ENCODE measurements at places on chromosomes 6 and 20. TPM values are rescaled to one million over a fixed set of nuclear protein-coding genes. Genes with fewer than 3 reads are reported as not detected.

GRCh38 chr6:137259349-137259748 lies 40.2 kb upstream of the IFNGR1 start:
- no peak overlapping the region for H3K27ac ChIP-seq
- H3K4me1 ChIP-seq: peaks cover 2% of the 10 kb centered on the region
- H3K27me3 ChIP-seq: peaks cover 7% of the 10 kb centered on the region
- no peaks in the 10 kb centered on the region for H3K36me3 ChIP-seq
- DNase-seq: no peak

The CLVS2 gene
- total RNA-seq: 0.69 TPM

DNA sequence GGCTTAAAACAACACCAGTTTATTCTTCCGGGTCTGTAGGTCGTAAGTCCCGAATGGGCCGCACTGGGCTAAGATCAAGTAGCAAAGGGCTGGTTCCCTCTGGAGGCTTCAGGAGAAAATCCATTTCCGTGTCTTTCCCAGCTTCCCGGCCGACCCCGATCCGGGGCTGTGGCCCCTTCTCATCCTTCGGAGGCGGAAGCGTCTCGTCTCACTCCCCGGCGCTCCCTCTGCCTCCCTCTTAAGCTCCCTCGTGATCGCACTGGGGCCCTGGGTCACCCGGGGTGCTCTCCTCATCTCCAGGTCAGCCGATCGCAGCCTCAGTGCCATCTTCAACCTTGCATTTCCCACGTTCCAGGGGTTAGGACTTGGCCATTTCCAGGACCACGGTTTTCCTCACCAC lies 199.4 kb downstream of the WDR27 start:
- H3K4me3 ChIP-seq: no peak overlapping the region
- H3K4me1 ChIP-seq: no peaks in the 10 kb centered on the region
- H3K27me3 ChIP-seq: no peaks in the 10 kb centered on the region
- no peak for DNase-seq
- no peak overlapping the region for H3K27ac ChIP-seq

DNA sequence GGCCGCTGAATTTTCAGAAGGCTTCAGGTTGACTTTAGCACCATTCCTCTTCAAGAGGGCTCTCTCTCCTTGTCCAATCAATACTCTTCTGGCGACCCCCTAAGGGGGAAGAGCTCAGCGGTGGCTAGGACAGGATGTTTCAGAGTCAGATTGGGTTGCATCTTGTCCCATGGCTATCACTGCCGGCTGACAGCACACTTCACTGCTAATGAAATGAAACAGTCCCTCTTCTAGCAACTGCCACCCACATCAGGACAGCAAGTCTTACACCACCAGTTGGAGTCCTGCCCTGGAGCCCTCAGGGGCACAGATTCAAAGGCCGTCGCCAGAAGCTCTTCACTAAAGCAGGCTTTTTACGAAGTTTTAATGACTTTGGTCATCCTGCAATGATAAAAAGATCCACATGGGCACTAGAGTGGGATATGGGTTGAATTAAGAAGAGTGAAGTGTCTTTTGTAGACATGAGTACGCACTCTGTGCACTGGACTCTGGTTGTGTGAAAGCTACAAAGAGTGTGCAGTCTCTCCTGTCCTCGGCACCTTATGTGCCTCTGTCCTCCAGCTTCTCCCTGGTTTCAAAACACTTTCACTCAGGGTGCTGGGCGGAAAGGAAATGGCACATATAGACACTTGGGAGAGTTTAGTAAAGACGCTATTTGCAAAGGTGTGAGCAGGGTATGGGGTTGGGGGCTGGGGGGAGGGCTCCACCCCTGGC lies 66.1 kb upstream of the SLC22A16 start:
- H3K27me3 ChIP-seq: no peaks in the 10 kb centered on the region
- H3K36me3 ChIP-seq: no peaks in the 10 kb centered on the region
- H3K4me1 ChIP-seq: no peaks in the 10 kb centered on the region
- no peak for DNase-seq
- H3K4me3 ChIP-seq: no peak overlapping the region

GRCh38 chr6:146985111-146985510 lies 219.1 kb upstream of the STXBP5 start:
- H3K4me1 ChIP-seq: peaks cover 48% of the 10 kb centered on the region
- peaks cover 1% of the 10 kb centered on the region for H3K36me3 ChIP-seq
- H3K27me3 ChIP-seq: no peaks in the 10 kb centered on the region
- no peak overlapping the region for H3K4me3 ChIP-seq
- no peak for DNase-seq

GRCh38 chr6:88135578-88136114 lies 30.5 kb downstream of the CNR1 start:
- H3K36me3 ChIP-seq: no peaks in the 10 kb centered on the region
- DNase-seq: no peak
- no peak overlapping the region for H3K27ac ChIP-seq
- peaks cover 4% of the 10 kb centered on the region for H3K4me1 ChIP-seq

The LRFN2 gene
- 0.14 TPM for total RNA-seq

The APOBEC2 gene
- total RNA-seq: 1.2 TPM

DNA sequence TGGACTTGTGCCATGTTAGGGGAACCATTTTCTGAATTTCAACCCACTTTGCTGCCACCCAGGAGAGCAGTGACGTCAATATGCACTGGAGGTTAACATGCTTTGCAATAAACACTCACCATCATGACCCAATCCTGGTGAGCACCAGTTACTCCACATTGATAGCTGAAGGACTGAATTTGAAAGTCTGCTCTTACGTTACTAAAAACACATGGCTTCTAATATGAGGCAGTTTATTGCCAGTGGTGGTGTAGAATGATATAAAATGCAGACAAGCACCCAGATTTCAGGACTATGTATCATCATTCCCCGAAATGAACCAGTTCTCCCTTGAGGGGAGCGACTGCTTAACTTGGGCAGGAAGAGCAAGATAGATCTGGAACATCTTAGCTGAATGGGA lies 23.8 kb downstream of the RFPL4B start:
- no peaks in the 10 kb centered on the region for H3K4me1 ChIP-seq
- H3K4me3 ChIP-seq: no peak overlapping the region
- DNase-seq: no peak
- H3K27ac ChIP-seq: no peak overlapping the region
- H3K27me3 ChIP-seq: peaks cover 5% of the 10 kb centered on the region
- no peaks in the 10 kb centered on the region for H3K36me3 ChIP-seq

GRCh38 chr6:107679457-107679856 lies 144.7 kb downstream of the SCML4 start:
- H3K36me3 ChIP-seq: no peaks in the 10 kb centered on the region
- no peak overlapping the region for H3K4me3 ChIP-seq
- DNase-seq: no peak
- peaks cover 9% of the 10 kb centered on the region for H3K27me3 ChIP-seq
- H3K4me1 ChIP-seq: peaks cover 3% of the 10 kb centered on the region
- no peak overlapping the region for H3K27ac ChIP-seq

GRCh38 chr20:9945408-9945807 lies 89.4 kb upstream of the ANKEF1 start:
- no peak overlapping the region for H3K4me3 ChIP-seq
- DNase-seq: no peak
- no peaks in the 10 kb centered on the region for H3K36me3 ChIP-seq
- no peaks in the 10 kb centered on the region for H3K27me3 ChIP-seq
- H3K4me1 ChIP-seq: peaks cover 5% of the 10 kb centered on the region

- no peaks in the 10 kb centered on the region for H3K36me3 ChIP-seq
- H3K27me3 ChIP-seq: peaks cover 8% of the 10 kb centered on the region
- H3K4me1 ChIP-seq: peaks cover 13% of the 10 kb centered on the region
Measured at GRCh38 chr20:45489083-45489531, 19.6 kb downstream of the WFDC2 start.

GRCh38 chr6:127348028-127348661 lies 4.7 kb upstream of the ECHDC1 start:
- no peaks in the 10 kb centered on the region for H3K4me1 ChIP-seq
- H3K27me3 ChIP-seq: no peaks in the 10 kb centered on the region
- peaks cover 36% of the 10 kb centered on the region for H3K36me3 ChIP-seq
- H3K4me3 ChIP-seq: no peak overlapping the region
- no peak overlapping the region for H3K27ac ChIP-seq
- no peak for DNase-seq
